ENCODE measurements at places on chromosomes 13 and 19. TPM values are rescaled to one million over a fixed set of nuclear protein-coding genes. Genes with fewer than 3 reads are reported as not detected.
A peak's percentile ranks its signal among the peaks of the same experiment; 100 is the strongest.

- DNase-seq, result no peak
Measured at GRCh38 chr19:39645800-39646411, 9.8 kb upstream of the LGALS16 start.

DNA sequence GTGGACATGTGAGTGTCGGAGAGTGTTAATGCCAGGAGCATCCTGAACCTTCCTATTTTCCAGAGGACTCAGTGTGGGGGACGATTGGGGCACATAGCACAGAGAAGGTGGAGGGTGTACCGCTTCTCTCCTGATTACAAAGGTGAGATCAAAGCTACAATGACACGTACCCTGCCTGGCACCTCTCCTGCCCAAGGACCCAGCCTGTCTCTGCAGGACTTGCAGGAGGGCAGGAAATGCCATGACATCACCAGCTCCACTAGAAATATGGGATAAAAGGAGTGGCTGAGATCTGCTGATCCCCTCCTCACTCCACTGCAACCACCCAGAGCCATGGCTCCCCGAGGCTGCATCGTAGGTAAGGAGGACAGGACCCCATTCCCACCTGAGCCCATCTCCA is at the start of gene IGFL1:
Gene IGFL1, plus strand, starts transcription at position 301 of the 400 bp plus-strand sequence. Its CDS starts 33 bp downstream, at position 334.
- no peak for DNase-seq

DNA sequence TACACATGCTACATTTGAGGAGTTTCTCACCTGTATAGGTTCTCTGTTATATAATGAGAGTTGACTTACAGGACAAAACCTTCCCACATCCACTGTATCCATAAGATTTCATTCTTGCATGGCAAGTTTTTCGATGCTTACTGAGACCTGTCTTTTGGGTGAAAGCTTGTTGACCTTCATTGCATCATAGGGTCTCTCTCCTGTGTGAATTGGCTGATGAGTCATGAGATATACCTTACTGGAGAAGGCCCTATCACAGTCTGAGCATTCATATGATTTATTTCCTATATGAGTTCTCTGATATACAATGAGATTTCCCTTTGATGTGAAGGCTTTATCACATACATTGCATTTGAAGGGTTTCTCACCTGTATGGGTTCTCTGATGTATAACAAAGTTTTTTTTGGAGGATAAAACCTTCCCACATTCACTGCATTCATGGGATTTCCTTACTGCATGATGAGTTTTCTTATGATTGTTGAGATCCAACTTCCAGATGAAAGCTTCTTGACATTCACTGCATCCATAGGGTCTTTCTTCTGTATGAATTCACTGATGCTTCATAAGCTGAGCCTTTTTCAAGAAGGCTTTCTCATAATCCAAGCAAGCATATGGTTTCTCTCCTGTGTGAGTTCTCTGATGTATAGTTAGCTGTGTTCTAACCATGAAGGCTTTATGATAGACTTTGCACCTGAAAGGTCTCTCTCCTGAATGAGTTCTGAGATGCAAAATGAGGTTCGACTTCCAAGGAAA is 25.7 kb downstream of the ZNF577 start:
- no peak for DNase-seq

- DNase-seq, result peak; percentile 14
Measured at GRCh38 chr13:49220036-49220855, at the start of gene MLNR. MLNR (plus strand) TSS chr13:49220338; CDS start chr13:49220338, 0 bp downstream.

Gene FAM216B
- polyA plus RNA-seq, result not detected
